ENCODE measurements at places on chromosomes 3 and 15.

DNA sequence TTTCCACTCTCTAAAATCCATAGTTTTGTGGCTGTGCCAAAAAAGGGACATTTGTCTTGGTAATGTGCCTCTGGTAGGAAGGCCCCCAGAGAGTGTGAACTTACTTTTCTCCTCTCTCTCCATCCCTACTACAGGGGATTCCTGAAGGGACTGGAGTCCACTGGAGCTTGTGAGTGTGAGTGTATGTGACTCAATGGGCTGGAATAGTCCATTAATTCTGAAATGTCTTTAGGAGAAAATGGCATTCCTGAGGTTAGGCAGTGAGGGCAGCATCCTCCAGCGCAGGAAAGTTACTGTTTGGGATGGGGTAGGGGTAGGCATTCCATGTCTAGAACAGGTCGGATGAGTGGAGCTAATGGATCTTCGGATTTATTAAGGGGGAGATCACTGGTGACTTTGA, 59.8 kb upstream of the CACNA2D3 start:
- peaks cover 4% of the 10 kb centered on the region for H3K27me3 ChIP-seq
- no peak for DNase-seq
- no peaks in the 10 kb centered on the region for H3K36me3 ChIP-seq
- no peaks in the 10 kb centered on the region for H3K4me1 ChIP-seq
- no peak overlapping the region for H3K4me3 ChIP-seq

- no peak for DNase-seq
- no peak overlapping the region for H3K4me3 ChIP-seq
- no peaks in the 10 kb centered on the region for H3K4me1 ChIP-seq
- no peak overlapping the region for H3K27ac ChIP-seq
- no peaks in the 10 kb centered on the region for H3K36me3 ChIP-seq
Measured at GRCh38 chr3:6099458-6100075, 761.3 kb upstream of the GRM7 start.

DNA sequence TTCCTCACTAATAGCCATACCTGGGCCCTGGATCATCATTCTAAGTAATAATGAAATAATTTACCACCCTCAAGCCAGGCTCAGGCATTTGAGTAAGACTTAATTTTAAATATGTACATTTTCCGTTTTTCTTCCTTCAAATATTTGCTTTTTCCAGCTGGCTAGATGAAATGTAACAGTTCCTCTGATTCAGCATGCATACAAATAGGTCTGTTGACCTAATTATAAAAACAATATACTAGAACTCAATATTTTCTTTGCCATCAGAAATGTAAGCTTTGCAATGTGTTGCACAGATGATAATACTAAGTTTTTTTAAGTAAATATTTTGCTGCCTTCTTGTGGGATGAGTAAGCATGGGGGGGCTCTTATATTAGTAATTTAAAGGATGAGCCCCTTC, 91.6 kb downstream of the FEZF2 start:
- H3K27ac ChIP-seq: no peak overlapping the region
- H3K4me3 ChIP-seq: no peak overlapping the region
- no peak for DNase-seq
- no peaks in the 10 kb centered on the region for H3K4me1 ChIP-seq
- H3K36me3 ChIP-seq: no peaks in the 10 kb centered on the region

DNA sequence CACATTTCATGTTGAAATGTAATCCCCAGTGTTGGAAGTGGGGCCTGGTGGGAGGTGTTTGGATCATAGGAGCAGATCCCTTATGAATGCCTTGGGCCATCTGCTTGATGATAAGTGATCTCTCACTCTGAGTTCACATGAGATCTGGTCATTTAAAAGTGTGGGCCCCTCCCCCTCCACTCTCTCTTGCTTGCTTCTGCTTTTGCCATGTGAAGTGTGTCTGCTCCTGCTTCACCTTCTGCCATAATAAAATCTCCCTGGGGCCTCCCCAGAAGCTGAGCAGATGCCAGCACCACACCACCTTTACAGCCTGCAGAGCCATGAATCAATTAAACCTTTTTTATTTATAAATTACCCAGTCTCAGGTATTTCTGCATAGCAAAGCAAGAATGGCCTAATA, 14.2 kb upstream of the CD200R1L start:
- H3K4me3 ChIP-seq: no peak overlapping the region
- H3K36me3 ChIP-seq: no peaks in the 10 kb centered on the region
- H3K4me1 ChIP-seq: peaks cover 32% of the 10 kb centered on the region
- H3K27ac ChIP-seq: no peak overlapping the region

- no peaks in the 10 kb centered on the region for H3K27me3 ChIP-seq
- no peaks in the 10 kb centered on the region for H3K36me3 ChIP-seq
- H3K4me1 ChIP-seq: no peaks in the 10 kb centered on the region
- H3K27ac ChIP-seq: no peak overlapping the region
- DNase-seq: no peak
Measured at GRCh38 chr3:160773722-160774121, 17.7 kb downstream of the PPM1L start.

All from B cell (primary cell).